ENCODE measurements at places on chromosomes 6 and 20.

- no peak for DNase-seq
These were observed 800 bp upstream of the GRIK2 start for GRCh38 chr6:101392586-101393230.

GRCh38 chr6:157728183-157728881 lies 94.7 kb upstream of the SNX9 start:
- DNase-seq: no peak

DNA sequence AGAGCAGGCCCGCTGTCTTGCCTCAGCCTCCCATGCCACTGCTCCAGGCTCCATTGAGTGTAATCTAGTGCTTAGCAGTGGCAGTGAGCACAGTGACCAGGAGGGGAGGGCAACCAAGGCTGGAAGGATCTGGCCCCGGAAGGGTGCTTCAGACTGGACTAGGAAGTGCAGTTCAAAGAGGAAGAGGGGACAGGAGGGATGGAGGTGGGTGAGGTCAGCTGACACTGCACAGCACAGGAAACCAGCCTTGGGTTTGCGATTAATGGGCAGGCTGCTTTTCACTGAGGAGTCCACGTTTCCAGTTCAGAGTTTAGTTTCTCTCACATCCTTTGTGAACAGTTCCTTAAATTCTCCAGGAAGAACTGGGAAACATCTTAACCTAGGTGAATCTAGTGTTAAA lies 46.9 kb downstream of the CDS2 start:
- DNase-seq: no peak

DNA sequence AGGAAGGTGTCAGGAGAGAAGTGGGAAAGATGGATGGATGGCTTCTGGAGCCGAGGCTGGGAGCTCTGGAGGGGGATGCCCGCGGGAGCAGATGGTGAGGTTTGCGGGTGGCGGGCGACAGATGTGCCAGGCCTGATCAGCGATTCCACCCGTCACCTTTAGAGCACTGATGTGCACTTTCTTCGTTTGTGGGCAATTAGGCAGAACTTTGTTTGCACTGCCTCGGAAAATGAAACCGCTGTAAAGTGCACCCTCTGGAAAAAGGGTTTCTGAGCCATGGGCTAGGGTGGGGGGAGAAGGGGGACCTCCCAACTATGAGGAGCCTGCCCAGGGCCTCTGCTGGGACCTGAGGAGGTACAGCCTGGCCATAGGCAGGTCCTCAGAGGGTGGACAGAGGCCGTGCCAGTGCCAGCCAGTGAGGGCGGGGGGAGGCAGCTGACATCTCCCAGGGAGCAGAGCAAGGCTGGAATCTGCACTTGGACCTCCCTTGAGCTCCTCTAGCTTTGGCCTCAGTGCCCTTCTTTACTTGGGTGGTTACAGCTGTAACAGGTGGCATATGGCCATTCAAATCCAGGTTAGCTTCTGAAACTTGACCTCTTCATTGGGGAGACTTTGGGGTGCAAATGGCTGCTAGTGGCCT lies 58.7 kb downstream of the CD40 start:
- DNase-seq: no peak

- DNase-seq: no peak
These were observed 85.6 kb upstream of the CARMIL1 start for GRCh38 chr6:25193460-25194171.

DNA sequence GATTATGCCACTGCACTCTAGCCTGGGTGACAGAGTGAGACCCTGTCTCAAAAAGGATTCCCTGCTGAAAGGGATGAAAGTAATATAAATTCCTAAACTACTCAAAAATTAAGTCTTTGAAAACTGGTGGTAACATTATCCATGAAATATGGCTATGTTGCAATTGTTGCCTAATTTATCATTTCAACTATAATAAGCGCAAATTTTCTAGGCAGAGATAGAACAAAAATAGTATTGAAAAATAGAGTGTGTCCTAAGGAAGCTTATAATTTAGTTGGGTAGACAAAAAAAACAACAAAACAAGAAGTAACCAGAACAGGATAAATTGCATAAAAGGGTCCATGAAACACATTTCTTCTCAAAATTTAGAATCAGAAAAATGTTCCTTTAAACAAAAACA lies 68.0 kb downstream of the FKBP5 start:
- no peak for DNase-seq

- no peak for DNase-seq
These were observed 789 bp downstream of the CCND3 start for GRCh38 chr6:41940759-41941279.

Data from activated T-cell treated with anti-CD3 and anti-CD28 coated beads, Interleukin-2, amount 50 U/mL, for 24 hours (primary cell).